ENCODE measurements at places on chromosomes 11 and 22.
A peak's percentile ranks its signal among the peaks of the same experiment; 100 is the strongest.

GRCh38 chr11:32932196-32932595, 39.6 kb downstream of the QSER1 start:
- no peak for DNase-seq

DNA sequence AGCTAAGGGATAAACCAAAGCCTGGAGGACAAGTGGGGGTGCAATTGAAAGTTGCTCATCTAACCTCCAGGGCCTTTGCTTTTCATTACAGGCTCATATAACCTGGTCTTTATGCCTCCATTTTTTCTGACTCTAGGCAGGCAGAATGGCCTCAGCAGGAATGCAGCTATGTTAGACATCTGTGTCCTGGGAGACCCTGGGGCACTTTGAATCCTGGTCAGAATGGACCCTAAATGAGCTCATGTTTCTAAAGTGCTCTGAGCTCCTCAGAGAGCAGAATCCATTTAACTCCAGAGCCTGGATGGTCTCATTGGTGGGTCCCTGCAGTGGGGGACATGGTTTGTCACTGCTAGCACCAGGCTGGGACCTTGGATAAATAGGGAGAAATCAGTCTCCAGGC, 177.3 kb downstream of the KIRREL3 start:
- DNase-seq = no peak

GRCh38 chr11:128291007-128291406, 296.4 kb downstream of the ETS1 start:
- DNase-seq = no peak

GRCh38 chr11:46991391-46991790, 54.8 kb downstream of the CSTPP1 start:
- DNase-seq = no peak

DNA sequence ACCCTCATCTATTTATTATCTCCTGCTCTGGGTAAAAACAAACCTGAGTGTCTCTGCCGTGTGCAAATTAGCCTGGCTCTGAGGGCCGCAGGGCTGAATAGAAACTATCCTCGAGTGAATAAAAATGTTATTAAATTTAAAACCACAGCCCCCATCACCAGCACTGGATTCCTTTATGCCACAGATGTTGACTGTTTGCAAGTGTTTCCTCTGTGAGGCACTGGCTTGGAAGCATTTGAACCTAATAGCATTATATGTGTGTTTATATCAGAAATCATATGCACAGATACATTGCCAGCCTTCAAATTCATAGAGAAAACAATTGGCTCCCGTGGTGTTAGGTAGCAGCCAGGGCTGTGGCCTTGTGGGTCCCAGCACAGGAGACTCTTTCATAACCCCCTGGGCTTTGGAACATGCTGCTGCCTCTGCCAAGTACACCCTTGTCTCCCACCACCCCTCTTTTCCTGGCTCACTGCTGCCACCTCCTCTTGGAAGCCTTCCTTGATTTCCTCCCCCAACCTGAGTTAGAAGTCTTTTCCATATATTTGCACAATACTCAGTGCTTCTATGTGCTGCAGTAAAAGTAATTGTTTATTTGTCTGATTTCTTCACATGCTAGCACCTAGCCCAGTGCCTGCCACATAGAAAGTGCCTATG, 294.4 kb downstream of the DDX10 start:
- no peak for DNase-seq

GRCh38 chr22:31962387-31963125, 18.2 kb downstream of the YWHAH start:
- no peak for DNase-seq

- DNase-seq = no peak
Observed at GRCh38 chr11:70713988-70714665, 315.8 kb downstream of the CTTN start.

GRCh38 chr22:22700631-22701030, 56.2 kb downstream of the GGTLC2 start:
- DNase-seq = no peak

GRCh38 chr22:22429369-22430108, 79.0 kb downstream of the ZNF280B start:
- no peak for DNase-seq

GRCh38 chr22:41382610-41383009, 868 bp downstream of the TEF start:
- no peak for DNase-seq

- no peak for DNase-seq
Observed at GRCh38 chr11:93196816-93197379, 893 bp downstream of the SLC36A4 start.

- no peak for DNase-seq
Observed at GRCh38 chr11:115333949-115334348, 170.3 kb downstream of the CADM1 start.

DNA sequence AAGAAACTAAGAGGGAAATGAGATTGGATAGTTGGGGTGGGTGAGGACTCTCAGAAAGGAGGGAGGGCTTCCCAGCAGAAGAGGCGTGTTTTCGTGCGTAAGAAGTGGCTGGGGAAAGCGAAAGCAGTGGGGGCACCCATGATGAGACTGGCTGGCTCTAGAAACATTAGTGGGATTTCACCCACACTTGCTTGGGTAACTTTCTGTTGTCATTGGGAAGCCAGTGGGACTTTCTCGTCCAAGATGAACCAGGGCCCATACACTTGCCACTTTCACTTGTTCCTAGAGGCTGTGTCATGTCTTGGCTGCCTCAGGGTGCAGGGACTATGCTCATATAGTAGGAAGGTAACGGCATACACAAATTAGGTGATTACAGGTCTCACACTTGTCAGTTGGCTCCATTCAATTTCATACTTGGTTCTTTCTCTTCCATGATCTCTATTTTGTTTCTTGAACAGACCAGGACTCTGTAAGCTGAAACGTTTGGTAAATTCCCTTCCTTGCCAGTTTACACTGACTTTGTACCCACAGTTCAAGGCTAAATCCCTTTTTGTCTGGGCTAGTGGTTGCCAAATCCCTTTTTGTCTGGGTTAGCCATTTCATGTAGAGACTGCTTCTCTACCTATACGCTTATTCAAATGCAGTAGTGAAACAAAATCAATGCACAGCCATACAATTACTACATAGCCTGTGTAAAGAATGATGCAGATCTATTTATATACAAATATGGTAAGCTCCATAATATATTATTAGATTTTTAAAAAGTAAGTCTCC, 42.0 kb upstream of the CXCR5 start:
- DNase-seq = no peak

GRCh38 chr22:31279821-31280505, 12.3 kb downstream of the PIK3IP1 start:
- DNase-seq = no peak

GRCh38 chr11:16070573-16070972, 285.8 kb downstream of the SOX6 start:
- DNase-seq = no peak

GRCh38 chr11:72100462-72100861, 2.6 kb downstream of the LAMTOR1 start:
- no peak for DNase-seq

GRCh38 chr22:19109198-19110063, 12.8 kb downstream of the DGCR2 start:
- DNase-seq = no peak

GRCh38 chr11:61187505-61188130, 15.7 kb upstream of the PGA3 start:
- DNase-seq = peak; percentile 24

- DNase-seq = no peak
Observed at GRCh38 chr11:10283991-10284390, 10.0 kb downstream of the SBF2 start.

GRCh38 chr11:121733858-121734257, 281.1 kb upstream of the SORL1-AS1 start:
- DNase-seq = no peak

- DNase-seq = no peak
Observed at GRCh38 chr11:12380565-12381325, 3.4 kb downstream of the PARVA start.

DNA sequence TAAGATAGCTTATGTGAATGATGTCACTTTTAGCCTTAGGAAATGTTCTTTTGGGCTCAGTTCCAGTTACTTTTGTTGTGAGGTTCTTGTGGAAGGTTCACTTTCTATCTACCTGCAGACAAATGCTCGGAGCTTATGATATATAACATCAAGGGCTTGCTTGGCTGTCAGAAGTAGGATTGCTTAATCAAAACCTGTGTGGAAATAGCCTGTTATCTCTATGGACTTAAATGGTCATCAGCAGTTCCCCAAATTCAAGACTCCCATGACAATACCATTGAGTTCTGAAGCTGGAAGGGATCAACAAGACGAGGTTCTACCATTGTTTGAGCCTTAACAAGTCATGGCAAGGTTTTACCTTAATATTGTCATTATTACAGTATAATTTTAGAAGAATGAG, 43.8 kb downstream of the FLI1 start:
- no peak for DNase-seq

- no peak for DNase-seq
Observed at GRCh38 chr11:4063348-4063747, 31.3 kb upstream of the RRM1 start.

DNA sequence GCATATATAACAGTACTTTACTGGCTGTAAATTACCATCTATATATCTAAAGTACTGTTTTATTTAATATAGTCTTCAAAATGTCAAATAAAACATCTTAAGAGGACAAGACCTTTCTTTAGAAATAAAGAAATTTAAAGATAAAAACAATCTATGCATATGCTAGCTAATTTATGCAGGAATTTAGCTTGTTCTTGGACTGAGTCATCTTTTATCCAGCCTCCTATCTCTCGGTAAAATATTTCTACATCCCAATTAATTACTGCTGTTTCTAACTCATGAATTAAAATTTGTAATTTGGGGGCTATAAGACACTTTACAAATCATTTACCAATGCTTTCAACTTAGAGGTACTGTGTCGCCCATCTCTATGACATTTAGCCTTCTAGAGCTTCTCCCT, 72.8 kb upstream of the DDI1 start:
- no peak for DNase-seq

GRCh38 chr11:35146074-35146521, 7.1 kb downstream of the CD44 start:
- DNase-seq = no peak

DNA sequence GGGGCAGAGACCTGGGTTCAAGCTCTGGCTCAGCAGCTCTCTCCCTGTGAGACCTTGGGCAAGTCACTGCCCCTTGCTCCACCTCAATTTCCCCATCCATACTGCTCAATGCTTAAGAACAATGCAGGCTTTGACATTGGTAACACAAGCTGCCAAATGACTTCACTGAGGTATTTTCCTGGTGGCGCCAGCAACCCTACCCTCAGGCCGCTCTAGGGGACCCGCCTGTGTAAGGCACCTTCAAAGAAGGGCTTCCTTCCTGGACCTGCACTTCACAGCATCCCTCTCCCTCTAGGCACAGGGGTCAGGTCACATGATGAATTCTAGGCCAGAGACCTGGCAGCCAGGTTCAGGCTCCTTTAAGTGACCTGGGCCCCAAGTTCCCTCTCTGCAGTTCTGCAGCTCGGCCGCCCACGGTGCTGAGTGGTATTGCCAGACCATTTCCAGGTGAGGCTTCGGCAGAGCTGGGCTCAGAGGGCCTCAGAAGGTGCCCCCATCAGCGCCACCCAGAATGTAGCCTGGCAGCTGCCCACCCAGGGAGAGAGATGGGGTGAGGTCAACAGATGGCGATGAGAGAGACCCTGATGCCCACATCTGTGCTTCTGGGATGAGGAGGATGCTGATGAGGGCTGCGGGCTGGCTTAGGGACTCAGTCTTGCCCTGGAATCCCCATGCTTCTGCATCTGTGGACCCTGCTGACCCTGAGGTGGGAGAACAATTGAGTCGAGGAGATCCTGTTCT, 4.5 kb downstream of the WNT11 start:
- DNase-seq = no peak

DNA sequence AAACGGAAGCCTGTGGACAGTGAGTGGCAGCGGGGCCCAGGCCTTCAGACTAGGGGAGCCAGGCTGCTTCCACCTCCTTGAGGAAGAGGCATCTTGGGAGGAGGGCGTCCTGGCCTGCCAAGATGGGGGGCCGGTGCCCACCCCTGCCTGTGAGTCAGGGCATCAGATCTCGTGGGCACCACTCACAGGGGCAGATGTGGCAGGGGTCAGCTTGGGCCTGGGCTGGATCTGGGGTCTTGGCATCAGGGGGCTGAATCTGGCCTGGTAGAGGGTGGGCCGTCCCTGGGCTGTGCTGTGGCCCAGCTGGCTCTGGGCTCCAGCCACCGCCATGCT, 24.1 kb upstream of the TH start:
- no peak for DNase-seq

DNA sequence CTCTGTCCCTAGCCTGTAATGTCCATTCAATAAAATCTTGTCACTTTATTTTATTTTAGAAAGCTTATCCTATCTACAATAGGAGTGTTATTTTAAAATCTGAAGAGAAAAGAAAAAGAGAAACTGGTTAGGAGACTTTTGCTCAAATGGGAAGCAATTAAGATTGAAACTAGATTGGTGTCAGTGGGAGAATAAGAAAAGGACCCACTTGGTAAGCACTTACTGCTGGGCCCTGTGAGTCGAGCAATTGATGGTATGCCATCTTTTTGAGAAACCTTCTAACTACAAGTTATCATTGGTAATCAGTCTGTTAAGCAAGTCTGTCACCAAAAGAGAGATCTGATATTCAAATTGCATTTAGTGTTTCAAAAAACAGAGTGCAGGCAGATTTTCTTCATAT, 258.4 kb downstream of the GRM5 start:
- DNase-seq = no peak

- DNase-seq = no peak
Observed at GRCh38 chr11:72856551-72857345, 42.5 kb downstream of the ATG16L2 start.

GRCh38 chr11:132898021-132898420, 634.3 kb downstream of the OPCML start:
- no peak for DNase-seq

DNA sequence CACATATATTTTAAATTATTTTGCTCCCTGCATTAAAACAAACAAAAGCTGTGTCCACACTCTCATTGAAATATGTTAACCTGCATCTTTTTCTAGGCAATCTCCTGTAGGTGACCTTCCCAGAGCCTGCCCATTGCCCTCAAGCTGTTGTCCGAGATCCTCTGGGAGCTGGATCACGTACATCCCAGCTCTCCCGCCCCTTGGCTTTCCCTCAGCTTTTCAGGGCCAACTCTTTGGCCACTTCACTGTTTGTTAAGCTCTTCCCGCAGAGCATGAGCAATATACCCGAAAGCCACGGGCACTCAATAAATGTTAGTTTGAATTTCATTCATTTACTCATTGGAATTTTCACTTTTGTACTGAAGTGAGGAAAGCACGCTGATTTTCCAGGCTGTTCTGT, 32.2 kb downstream of the ELMOD1 start:
- DNase-seq = no peak

DNA sequence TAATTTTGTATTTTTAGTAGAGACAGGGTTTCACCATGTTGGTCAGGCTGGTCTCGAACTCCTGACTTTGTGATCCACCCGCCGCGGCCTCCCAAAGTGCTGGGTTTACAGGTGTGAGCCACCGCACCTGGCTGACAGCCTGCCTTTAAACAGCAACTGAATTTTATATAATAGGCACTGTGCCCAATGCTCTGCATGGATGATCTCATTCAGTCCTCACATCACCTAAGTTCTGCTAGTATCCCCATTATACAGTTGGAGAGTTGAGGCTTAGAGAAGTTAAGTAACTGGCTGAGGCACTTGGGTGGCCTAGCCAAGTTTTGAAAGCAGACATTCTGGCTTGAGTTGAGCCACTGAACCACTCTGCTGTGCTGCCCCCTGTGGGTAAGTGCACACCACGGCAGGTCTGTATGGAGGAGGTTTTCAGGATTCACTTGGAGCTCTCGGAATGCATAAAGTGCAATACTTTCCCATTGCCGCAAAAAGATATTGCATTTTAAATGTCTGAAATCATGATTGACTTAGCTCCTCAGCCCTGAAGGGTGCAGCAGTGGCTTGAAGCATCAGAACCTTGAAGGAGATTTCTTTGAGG, 112.4 kb downstream of the LDLRAD3 start:
- DNase-seq = no peak

GRCh38 chr11:32121012-32121411, 30.1 kb downstream of the RCN1 start:
- DNase-seq = no peak
